ENCODE measurements at places on chromosomes 7 and 10.

DNA sequence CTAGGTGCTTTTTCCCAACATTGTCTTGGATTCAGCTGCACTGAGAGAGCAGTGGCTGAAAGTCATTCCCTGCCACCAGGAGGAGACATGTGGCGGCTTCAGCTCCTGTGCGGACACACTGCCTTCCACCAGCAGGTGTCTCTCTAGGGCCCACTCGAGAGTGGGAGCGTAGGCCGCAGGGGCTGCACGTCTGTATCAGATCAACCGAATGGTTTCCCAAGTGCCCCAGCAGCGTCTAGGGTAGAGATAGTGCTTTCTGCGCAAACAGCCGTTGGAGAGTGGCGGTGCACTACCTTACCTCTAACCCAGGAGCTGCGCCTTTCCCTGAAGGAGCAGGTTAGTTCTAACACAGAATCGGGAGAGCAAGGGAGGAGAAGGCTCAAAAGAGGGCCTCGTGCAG, 31.7 kb downstream of the PAPOLB start:
- peak; percentile 75 for DNase-seq

DNA sequence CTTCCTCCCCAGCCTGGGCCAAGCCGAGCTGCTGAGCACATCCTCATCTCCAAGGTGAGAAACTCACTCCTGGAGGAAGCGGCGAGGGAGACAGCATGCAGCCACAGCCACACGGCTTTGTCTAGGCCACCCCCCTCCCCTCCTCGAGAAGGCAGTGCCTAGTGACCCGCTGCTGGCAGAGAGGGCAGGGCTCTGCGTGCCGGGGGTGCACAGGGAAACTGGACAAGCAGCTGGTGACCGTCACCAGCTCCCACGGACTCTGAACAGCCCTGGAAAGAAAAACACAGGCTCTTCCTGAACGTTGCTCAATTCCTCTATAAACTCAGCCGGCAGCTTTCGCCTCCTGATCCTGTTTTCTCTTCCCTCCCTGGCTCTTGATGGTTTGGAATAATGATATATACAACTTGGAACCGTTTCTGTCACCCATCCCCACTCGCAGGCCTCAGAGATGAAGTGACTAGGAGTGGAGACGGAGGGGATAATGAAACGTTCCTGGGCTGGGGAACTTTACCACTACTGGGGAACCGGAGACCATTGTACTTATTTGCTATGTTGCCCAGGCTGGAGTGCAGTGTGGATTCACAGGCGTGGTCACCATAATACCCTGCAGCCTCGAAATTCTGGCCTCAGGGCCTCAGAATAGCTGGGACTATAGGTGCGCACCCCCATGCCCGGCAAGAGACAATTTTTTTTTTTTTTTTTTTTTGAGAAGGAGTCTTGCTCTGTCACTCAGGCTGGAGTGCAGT, 19.3 kb downstream of the PAPOLB start:
- no peak for DNase-seq

DNA sequence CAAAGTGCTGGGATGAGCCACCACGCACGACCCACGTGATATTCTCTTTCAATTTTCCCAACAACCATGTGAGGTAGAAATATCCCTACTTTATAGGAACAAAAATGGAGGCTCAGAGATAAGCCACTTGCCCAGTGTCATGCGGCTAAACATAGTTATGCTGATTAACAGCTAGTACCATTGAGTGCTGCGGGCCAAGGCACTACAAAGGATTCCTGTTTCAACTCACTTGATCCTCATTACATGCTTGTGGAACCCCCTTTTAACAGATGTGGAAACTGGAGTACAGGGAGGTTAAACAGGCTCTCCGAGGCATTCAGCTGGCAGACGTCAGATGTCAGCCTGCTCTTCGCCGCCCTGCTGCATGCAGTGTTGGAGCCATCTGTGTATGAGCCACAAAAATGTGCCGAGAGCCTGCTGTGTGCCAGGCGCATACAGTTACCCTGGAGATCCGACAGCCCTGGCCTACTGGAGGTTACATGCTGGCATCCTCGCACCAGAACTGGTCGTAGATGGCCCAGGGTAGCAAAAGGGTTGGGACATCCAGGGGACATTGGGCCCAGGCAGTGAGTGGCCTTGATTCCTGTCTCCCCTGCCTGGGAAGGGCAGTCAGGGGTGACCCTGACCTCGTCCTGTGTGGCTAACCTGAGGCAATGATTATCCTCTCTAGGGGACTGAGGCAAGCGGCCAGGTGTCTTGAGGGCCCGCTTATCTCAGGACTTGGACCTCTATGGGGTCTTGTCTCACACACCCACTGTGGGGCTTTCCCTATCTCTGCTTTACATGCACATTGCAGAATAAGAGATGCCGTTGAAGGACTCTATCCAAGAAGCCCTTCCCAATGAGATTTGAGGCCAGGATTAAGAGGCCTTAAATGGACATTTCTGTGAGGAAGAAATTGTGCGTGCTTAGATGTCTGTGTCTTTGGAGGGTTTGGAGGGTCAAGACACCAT, 18.5 kb upstream of the SRGN start:
- DNase-seq, result no peak

GRCh38 chr10:101355072-101355706, 1.2 kb downstream of the BTRC start:
- no peak for DNase-seq

DNA sequence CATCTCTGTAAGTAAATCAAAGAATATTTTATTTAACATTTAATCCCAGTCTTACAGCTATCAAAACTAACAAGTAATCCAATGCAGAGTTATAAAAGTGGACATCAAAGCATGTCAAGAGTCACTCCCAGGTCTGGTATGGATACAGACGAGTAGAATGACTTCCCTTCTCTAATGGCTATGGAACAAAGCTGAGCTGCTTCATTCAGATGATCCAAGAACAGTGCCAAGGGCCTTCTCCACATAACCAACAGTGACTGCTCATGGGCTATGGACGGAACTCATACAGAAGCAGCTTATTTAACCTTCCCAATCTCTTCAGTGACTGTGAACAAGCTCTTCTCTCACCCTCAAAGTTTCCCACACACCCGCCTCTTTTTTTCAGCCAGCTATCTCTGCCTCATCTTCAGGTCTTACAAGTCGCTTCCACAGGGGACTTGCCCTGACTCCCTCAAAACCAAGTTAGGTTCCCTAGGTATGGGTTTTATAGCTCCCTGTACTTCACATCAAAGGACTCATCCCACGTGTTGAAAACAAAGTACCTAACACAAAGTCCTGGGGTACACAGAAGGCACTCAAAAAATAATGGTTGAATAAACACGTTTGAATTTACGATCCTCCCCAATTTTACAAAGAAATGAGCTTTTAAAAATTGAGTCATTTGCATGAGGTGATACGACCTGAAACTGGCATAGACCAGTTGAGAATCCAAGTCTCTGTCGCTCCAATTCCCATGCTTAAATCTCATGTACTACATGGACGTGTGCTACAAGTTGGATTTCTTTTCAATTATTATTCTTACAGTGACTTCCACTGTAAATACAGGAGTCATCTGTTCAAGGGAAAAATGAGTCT, 3.1 kb downstream of the USP6NL start:
- no peak for DNase-seq

GRCh38 chr7:78803501-78804127, 649.9 kb downstream of the MAGI2 start:
- DNase-seq, result no peak

DNA sequence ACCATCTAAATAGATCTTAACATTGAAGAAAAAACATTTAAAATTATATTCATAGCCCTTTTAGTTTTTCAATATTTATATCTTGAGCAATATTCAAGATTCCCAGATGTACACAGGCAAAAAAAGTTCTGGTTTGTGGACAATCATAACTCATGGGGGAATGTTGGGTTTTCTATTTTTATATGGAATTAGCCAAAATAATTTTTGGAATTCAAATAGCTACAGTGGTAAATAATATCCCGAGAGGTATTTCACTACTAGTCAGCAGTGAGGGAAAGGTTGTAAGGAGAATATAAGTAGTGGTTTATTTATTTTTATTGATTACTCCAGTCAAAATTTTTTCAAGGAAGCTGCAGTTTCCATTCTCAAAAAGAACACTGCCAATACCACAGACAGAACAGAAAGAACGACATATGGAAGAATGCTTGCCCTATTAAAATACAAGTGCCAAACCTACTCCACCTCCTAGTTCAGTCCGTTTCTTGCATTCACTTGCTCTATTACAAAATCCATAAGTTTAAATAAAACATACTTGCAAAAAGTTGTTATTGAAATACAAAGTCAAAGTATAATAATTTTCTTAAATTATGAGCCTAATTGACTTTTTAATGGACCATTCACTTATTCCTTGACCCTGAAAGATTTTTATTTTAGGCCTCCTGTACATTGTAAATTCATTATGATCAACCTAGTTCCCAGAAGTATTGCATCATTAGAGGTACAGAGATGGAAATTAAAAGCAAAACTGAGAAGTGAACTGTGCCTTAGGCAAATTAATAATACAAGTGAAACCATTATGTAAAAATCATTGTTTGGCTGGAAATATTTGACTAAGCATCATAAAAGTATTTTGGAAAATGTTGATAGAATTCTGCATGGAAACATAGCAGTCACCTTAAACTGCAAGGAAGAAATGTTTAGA, 533.2 kb downstream of the PARD3 start:
- no peak for DNase-seq

GRCh38 chr10:96118604-96119450, 11.3 kb upstream of the ZNF518A start:
- DNase-seq, result no peak

- no peak for DNase-seq
Observed at GRCh38 chr7:523347-524336, 4.0 kb upstream of the PDGFA start.

DNA sequence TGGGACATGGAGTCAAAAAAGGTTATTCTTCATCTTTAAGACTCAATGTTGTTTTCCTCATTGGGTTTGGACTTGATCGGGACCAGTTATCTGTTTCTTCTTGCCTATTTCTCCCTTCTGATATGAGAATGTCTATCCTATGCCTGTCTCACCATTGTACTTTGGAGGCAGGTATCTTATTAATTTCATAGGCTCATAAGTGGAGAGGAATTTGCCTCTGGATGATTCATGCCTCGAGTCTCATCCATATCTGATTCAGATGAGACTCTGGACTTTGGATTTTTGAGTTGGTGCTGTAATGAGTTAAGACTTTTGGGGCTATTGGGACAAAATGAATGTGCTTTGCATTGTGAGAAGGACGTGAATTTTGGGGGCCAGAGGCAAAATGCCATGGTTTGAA, 36.2 kb upstream of the CCDC7 start:
- no peak for DNase-seq

- DNase-seq, result no peak
Observed at GRCh38 chr10:129631006-129631405, 164.0 kb downstream of the MGMT start.

DNA sequence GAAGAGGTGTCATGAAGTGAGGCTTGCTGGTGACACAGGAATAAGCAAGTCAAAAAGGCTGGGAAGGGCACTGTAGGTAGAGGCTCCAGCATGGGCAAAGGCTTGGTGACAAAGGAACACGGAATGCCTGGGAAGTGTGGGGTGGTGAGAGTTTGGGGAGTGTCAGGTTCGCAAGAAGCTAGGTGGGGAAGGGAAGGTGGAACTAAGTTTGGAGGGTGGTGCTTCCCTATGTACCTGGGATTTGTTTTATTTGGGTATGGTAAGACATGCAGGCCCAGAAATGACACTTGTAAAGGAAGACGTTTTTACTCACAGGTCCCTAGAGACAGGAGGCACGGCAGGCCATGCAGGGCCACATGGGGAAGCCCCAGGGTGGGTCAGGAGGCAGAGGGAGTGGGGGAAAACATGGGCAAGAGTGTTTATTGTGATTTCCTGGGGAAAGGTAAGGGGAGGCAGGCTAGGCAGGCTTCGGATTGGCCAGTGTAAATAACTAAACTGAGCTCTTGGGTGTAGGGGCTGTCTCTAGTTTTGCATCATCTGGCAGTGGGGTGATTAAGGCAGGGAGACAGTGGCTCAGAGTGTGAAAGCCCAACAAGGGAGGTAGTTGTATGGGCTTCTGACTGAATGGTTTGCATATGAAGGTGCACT, 52.1 kb downstream of the SH2D4B start:
- peak; percentile 52 for DNase-seq

DNA sequence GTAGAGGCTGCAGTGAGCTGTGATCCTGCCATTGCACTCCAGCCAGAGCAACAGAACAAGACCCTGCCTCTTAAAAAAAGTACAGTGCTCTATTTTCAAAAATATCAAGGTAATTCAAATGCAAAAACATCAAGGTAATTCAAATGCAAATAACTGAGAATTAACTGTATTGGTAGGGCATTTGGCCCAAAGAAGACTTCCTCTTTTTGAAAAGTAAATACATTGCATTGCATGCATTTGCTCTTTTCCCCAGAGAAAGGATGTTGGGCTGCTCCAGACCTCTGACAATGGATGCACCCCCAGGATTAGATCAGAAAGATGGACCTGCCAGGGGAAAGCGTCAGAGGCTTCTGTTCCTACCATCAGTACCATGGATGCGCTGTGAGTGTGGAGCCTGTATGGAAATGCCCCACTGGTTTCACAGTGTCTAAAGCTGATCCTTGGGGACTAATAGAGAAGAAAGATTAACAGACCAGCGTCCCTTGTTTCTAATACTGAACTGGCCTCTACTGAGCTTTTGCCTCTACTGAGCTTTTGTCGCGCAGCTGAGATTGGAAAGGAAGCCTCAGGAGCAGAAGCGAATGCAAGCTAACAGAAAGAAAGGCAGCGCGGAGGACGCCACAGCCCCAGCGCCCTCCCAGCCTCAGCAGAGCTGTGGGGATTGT, 93.5 kb upstream of the LYZL2 start:
- DNase-seq, result no peak

GRCh38 chr7:108771853-108772252, 202.2 kb downstream of the DNAJB9 start:
- DNase-seq, result no peak

GRCh38 chr10:7589748-7590147, 77.0 kb downstream of the ITIH5 start:
- DNase-seq, result no peak

- DNase-seq, result peak; percentile 69
Observed at GRCh38 chr7:832167-832967, at the start of gene SUN1. Gene SUN1, plus strand, starts transcription at chr7:832476. Its CDS starts 49 bp downstream, at chr7:832525.

DNA sequence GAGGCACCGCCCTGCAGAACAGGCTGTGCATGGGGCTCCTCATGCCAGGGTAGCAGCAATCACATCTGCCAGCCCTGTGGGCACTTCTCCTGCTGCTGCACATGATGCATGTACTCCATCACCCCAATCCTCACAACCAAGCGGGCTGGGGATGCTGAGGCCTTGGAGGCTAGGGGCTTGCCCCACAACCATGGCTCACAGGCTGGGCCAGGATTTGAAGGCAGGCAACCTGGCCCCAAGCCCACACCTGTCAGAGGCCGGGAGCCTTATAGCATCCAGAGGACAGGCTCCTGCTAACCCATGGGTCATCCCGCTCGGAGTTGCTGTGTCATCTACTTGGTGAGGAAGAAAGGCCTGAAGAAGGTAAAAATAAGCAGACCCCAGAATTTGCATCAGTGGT, 2.2 kb downstream of the POLM start:
- no peak for DNase-seq

All from GM13977 (cell line).